ENCODE measurements at places on chromosomes 6 and 20. TPM values are rescaled to one million over a fixed set of nuclear protein-coding genes. Genes with fewer than 3 reads are reported as not detected.
A peak's percentile ranks its signal among the peaks of the same experiment; 100 is the strongest.

DNA sequence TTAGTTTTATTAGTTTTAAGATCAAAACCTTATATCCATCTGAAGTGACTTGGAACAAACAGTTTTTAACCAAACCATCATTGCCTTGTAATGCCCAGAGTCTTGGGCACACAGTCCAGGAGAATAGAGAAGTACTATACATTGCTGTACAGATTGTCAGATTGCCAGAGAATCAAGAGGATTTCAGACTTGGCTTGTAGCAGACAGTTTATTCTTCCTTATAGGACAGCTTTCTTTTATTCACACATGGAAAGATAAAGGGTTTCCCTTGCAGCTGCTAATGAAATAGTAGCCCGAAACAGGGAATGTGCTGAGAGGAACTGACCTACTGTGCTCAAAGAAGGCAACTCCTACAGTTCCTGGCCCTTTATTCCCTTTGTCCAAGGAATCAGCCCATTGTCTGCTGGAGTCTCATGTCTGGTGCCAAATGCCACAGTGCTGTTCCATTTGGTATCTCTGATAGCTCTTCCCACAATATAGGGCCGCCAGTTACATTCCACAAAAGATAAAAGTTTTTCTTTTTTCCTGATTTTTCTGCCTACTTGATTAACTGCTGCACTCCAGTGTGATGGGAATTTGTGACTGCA, 30.6 kb downstream of the DCBLD1 start:
- DNase-seq, result no peak

GRCh38 chr20:41098703-41099250, 38.6 kb upstream of the PLCG1 start:
- no peak for DNase-seq

Gene C6orf132
- total RNA-seq, result not detected

Gene TMEM14A
- 148 TPM for total RNA-seq

- DNase-seq, result no peak
Observed at GRCh38 chr20:2871661-2872458, 1.4 kb upstream of the PTPRA start.

Gene FABP7
- total RNA-seq, result not detected

- peak; percentile 45 for DNase-seq
Observed at GRCh38 chr6:152462716-152463115, 174.4 kb downstream of the SYNE1 start.

Gene LAMP5
- total RNA-seq, result not detected

Gene SLC17A5
- total RNA-seq, result 6.5 TPM

Gene CCDC170
- not detected for total RNA-seq

Gene RIMS1
- 6.7 TPM for total RNA-seq

Gene HLA-DOA
- 0.14 TPM for total RNA-seq

Gene LY6G5C
- total RNA-seq, result 0.97 TPM

Gene RAB32
- 88.3 TPM for total RNA-seq

Gene RNF144B
- total RNA-seq, result 0.31 TPM

DNA sequence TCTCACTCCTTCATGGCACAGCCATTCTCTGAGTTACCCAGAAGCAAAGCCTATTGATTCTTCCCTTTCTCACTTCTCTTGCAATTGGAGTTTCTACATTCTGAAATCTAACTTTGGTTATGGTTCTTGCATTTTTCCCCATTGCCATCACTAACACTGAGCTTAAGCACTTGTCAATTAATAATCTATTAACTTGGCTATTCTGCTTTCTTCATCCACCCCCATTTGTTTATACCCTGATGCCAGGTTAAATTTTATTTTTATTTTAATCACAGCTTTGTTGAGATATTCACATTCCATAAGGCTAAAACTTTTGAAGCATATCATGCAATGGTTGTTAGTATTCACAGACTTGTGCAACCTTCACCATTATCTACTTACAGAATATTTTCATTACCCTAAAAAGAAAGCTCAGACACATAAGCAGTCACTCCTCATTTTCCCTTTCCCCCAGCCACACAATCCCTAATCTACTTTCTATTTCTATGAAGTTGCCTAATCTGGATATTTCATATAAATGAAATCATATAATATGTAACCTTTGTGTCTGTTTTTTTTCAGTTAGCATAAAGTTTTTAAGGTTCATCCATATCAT, 222.3 kb downstream of the UBE3D start:
- DNase-seq, result no peak

DNA sequence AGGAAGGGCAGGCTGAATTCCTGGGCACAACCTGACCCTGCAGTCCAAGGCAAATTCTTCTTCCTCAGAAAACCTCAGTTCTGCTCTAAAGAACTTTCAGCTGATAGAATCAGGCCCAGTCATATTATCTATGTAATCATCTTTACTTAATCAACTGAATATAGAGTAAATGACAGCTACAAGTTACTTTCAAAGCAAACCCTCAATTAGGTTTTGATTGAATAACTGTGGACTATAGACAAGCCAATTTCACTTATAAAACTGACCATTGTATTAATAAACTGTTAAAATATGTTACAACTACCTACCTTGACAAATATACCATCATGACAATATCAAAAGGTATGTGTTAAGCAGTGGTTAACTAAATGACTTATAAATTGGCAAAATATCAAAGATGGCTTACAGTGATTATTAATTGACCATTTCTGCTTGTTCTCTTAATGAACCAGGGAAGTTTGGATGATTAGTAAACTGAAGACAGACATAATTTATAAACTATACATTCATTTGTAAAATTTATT, 46.1 kb upstream of the ADGRF5 start:
- no peak for DNase-seq

- DNase-seq, result no peak
Observed at GRCh38 chr6:88871498-88871897, 91.9 kb downstream of the RNGTT start.

Gene C6orf58
- total RNA-seq, result not detected

Gene NKX2-4
- 1.1 TPM for total RNA-seq

GRCh38 chr6:139153855-139154254, 19.0 kb downstream of the HECA start:
- DNase-seq, result no peak

DNA sequence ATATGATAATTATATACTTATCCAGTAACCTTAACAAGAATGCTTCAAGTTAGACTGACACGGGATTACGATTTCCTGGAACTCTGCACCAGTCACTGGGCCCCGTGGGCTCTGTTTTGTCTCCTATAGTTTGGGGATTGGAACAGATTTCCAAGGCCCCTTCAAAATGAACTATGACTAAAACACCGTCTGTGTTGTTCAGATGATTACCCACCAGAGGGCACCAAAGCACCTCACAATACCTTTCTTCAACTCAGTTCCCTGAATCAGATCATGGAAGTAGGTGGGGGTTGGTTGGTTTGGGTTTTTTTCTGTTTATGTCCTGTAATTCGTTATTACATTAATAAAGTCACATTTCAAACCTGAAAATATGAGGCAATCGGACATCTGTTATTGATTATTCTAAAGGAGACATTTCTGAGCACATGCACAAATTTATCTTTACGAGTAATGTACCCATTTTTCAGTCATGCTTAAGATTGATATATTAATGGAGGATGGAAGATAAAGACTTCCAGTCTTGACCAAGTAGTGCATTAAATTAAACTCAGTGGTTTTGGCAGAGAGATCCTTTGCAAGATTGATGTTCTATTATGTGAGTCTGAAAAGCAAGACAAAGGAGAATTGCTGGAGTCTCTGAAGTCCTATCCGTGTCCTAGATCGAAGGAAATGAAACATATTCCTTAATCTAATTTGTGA, 112.0 kb upstream of the COL21A1 start:
- peak; percentile 74 for DNase-seq

DNA sequence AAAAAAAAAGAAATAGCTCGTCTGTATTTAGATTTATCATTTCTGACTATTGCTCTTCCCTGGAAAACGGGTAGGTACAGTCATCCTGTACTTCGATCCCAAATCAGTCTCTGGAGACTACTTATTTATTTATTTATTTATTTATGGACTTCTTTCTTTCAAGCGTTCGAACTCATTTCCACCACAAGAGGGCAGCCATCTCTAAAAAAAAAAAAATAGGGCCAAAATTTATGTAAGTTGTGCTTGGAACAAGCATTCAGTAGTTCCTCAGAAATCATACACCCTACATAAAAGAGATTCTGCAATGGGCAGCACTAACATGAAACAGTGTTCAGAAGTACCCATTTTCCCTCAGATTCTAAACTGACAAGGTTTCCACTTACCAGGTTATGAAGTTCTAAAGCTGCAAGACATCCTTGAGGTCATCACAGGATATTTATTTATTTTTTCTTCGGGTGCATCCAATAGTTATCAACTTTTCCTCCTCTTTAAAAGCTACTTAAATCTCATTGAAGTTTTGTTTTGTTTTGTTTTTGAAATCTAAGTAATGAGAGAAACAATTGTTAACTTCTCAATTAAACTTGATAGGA, 1.9 kb upstream of the BMP2 start:
- DNase-seq, result peak; percentile 37

DNA sequence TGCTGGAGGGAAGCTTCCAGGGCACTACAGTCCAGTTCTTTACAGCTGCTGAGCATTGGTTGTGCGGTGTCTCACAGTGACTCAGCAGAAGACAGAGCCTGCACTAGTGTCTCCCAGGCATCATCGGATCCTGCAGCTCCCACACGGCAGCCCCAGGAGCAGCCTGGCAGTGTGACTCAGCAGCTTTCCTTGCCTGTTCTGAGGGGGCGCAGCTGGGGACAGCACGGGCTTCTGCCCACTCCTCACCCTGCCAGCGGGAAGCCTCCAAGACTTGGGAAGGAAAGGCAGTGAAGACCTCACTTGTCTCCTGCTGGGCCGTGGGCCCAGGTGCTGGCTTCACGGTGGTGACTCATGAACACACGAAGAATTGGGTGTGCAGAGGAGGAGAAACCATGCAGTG, 165.4 kb downstream of the SYNDIG1 start:
- peak; percentile 90 for DNase-seq

GRCh38 chr20:742156-742555, 26.1 kb downstream of the SLC52A3 start:
- DNase-seq, result no peak

Data from H4 (cell line).